ENCODE measurements at places on chromosomes 7 and 10. TPM values are rescaled to one million over a fixed set of nuclear protein-coding genes. Genes with fewer than 3 reads are reported as not detected.

The CDNF gene
- total RNA-seq: 1.1 TPM

The PTTG1IP2 gene
- not detected for total RNA-seq

The ZFYVE27 gene
- total RNA-seq: 19.5 TPM

The ATOH7 gene
- 0.26 TPM for total RNA-seq

The BTBD16 gene
- total RNA-seq: 0.41 TPM

The C10orf67 gene
- 0.11 TPM for total RNA-seq

The TLL2 gene
- total RNA-seq: 0.10 TPM

The RNLS gene
- 8.0 TPM for total RNA-seq

The PIK3AP1 gene
- 0.92 TPM for total RNA-seq

The FKBP9 gene
- 75.7 TPM for total RNA-seq

The DPYSL4 gene
- total RNA-seq: 19.1 TPM

The SPDYE5 gene
- not detected for total RNA-seq

The AP5Z1 gene
- total RNA-seq: 21.7 TPM

The H2BK1 gene
- not detected for total RNA-seq

The DLD gene
- 78.6 TPM for total RNA-seq

The KDM7A gene
- total RNA-seq: 2.7 TPM

The SPAG6 gene
- not detected for total RNA-seq

The COL13A1 gene
- total RNA-seq: 0.33 TPM

The RNF32 gene
- 0.87 TPM for total RNA-seq

The NPSR1 gene
- not detected for total RNA-seq

The ZNF467 gene
- 1.2 TPM for total RNA-seq

The CYP3A5 gene
- total RNA-seq: 1.6 TPM

The KNDC1 gene
- total RNA-seq: 0.89 TPM

Measured in A549 treated with RU486 at 1 μM for 4 hours (cell line).